ENCODE measurements at places on chromosomes 3 and 15. TPM values are rescaled to one million over a fixed set of nuclear protein-coding genes. Genes with fewer than 3 reads are reported as not detected.
A peak's percentile ranks its signal among the peaks of the same experiment; 100 is the strongest.

Gene CERS3
- not detected for total RNA-seq

Gene GABRR3
- 0.31 TPM for total RNA-seq

Gene LACTB
- total RNA-seq = 31.0 TPM

Gene TMEM45A
- total RNA-seq = 14.8 TPM

Gene CYP8B1
- 0.90 TPM for total RNA-seq

Gene FAH
- 94.1 TPM for total RNA-seq

Gene ARMC8
- 48.9 TPM for total RNA-seq

Gene DZIP1L
- 1.1 TPM for total RNA-seq

Gene LRRK1
- 0.07 TPM for total RNA-seq

Gene GDPGP1
- total RNA-seq = 5.0 TPM

Gene FANCD2OS
- total RNA-seq = not detected

Gene TRAT1
- not detected for total RNA-seq

GRCh38 chr3:61733876-61734275, 172.5 kb downstream of the PTPRG start:
- no peak for DNase-seq

- peak; percentile 15 for DNase-seq
Measured at GRCh38 chr3:186138272-186138981, 29.5 kb upstream of the ETV5 start.

GRCh38 chr15:40744815-40745152, 10.3 kb downstream of the RMDN3 start:
- no peak for DNase-seq

DNA sequence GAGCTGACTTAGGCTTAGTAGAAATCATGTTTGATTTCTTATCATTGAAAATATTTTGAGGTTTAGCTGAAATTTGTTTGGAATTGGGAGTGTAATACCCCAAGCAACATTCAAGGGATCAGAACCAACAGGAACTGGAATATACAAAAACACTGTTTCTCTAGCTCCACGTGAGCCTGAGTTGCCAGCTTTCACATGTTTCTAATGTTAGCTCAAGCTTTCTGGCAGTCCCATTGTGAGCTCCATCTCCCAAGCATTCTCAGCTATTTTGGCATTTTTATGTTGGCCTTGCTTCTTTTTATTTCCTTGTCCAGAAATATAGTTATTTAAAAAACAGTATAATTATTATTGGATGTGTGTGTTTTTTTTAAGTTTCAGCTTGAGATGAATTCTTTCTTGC, 427.1 kb upstream of the DPH6 start:
- DNase-seq = no peak

GRCh38 chr3:101812895-101813294, 33.9 kb downstream of the NXPE3 start:
- no peak for DNase-seq

DNA sequence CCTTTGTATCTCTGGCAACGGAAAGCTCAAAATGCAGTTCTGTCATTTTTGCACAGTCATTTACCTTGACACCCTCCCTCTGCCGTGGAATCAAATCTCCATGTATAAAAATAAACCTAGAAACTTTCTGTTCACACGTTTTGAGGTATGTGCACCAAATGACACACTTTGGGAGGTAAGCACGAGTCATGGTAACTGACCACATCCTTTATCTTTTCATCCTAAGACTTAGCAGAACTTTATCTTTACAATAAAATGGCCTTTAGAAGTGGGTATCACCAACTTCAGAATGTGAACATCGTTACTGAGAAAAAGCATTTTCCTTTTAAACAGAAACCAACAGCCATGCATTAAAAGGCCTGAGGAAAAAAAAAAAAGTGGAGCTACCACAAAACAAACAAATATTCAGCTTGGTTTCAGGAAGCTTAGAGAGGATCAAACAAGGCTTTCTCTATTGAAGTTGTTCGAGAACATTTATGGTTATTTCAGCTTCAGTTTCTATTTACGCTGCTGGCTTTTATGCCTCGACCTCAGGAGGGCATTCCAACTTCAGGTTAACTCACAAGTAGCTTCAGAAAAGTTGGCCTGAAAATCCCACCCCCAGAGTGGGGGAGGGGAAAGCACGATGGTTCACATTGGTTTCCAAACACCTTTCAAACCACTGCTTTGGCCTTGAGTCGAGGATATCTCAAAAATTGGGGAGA, 171.1 kb upstream of the ICE2 start:
- peak; percentile 41 for DNase-seq

DNA sequence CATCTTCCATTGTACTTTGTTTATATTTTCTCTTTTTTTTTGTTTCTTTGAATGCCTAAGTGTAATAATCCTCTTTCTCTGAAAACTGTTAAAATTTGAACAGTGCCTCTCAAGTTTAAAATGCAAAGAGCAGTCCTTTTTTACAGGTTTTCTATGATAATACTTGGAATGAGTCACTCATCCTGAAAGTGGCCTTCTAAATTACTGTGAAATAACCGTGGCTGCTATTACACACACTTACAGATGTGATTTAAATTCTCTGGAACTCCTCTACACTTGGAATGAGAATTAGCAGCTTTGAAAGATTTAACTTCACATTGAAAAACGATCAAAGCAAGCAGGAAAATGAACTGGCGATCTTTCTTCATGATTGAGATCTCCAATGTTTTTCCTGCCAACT, 105.9 kb downstream of the ROBO1 start:
- DNase-seq = no peak

DNA sequence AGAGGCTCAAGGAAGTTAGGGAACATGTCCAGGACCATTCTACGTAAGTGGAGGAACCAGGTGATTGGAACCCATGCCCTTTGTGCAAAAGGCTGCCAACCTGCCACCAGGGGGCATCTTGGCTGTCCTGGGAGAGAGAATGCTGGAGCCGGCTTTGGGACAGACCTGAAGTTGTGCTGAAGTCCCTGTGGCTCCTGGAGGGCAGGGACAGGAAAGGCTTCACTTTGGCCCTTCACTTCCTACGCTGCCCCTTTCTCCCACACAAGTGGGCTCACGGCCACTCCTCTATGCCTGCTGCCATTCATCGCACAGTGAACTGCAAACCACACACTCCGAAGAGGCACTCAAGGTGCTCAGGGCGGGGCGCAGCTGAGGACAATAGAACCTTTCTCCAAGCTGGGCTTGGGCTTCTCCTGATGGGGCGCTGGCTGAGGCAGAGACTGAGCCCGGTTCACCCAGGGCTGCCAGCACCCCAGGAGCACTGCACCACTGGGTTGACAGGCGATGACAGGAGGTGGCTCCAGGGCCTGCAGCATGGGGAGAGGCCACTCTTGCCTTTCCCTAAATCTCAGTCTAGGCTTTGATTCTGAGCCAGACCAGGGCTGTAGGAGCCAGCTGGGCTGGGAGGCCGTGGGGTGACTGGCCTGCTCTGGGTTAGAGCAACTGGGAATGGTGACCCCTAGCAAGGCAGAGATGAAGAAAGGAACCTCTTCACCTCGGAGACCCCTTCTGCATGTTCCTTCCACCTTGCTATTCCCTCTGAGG, 8.4 kb downstream of the SHF start:
- peak; percentile 48 for DNase-seq

GRCh38 chr3:10317311-10317960, 3.5 kb downstream of the SEC13 start:
- DNase-seq = peak; percentile 90

GRCh38 chr3:88640581-88640980, 466.8 kb upstream of the EPHA3 start:
- no peak for DNase-seq

- no peak for DNase-seq
Measured at GRCh38 chr15:87661454-87662355, 594.8 kb downstream of the NTRK3 start.

GRCh38 chr15:79601405-79602086, 169.4 kb downstream of the MINAR1 start:
- no peak for DNase-seq

DNA sequence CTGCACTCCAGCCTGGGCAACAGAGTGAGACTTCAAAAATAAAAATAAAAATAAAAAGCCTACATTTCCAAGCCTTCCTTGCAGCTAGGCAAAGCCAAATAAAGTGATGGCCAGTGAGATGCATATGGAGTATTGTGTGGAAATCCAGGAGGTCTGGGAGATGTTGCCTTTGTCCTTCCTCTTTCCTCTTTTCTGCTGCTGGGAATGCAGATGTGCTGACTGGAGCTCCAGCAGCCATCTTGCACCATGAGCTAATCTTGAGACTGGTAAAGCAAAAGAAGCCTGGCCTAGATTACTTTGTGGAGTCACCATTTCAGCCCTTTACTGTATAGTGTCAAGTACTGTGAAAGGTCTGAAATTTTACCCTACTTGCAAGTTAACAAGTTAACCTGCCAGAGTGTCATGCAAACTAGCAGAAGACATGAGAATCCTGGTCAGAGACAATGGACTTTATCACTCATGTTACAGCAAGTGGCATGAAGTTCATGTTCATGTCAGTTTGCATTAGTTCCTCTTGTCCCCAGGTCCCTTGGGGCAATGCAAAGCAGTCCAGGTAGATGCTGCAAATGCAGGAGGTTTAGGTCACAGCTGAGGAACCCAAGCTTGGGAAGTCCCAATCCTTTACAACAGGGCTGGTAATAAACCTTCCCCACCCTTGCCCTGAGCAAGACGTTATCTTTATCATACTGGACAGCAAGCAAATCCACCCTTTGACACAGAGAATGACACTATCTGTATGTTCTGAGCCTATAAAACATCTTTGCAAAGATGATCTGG, 103.1 kb downstream of the TLE3 start:
- DNase-seq = no peak

GRCh38 chr3:129576514-129577352, 29.7 kb downstream of the PLXND1 start:
- peak; percentile 33 for DNase-seq

- no peak for DNase-seq
Measured at GRCh38 chr3:129429080-129429451, 630 bp upstream of the EFCAB12 start.

- no peak for DNase-seq
Measured at GRCh38 chr3:110521019-110521418, 550.6 kb upstream of the NECTIN3 start.

GRCh38 chr3:52036829-52037228, 19.5 kb downstream of the DUSP7 start:
- peak; percentile 46 for DNase-seq

- no peak for DNase-seq
Measured at GRCh38 chr3:37588758-37589157, 272.9 kb upstream of the CTDSPL start.

GRCh38 chr15:72604794-72605193, 49.7 kb upstream of the GOLGA6B start:
- no peak for DNase-seq

DNA sequence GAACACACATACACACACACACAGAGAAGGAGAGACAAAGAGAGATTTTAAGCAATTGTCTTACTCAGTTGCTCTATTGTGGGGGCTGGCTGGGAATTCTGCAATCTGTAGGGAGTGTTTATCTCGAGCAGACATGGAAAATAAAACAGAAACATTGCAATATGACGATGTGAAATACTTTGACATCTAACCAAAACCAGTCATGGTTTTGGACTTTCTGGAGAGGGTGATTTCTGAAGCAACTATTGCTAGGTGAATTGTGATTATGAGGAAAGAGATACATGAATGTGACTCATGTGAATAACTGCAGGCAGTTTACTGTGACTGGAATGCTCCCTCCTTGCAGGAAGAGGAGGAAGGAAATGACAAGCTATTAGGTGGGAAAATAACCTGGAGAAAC, 12.3 kb upstream of the PHLDB2 start:
- DNase-seq = no peak

GRCh38 chr3:57221883-57222282, 5.6 kb upstream of the APPL1 start:
- peak; percentile 20 for DNase-seq

GRCh38 chr3:152281133-152281713, 12.5 kb downstream of the MBNL1 start:
- peak; percentile 54 for DNase-seq

GRCh38 chr3:136957751-136958288, at the start of gene IL20RB:
IL20RB (plus strand) TSS chr3:136957983; CDS start chr3:136958114, 131 bp downstream.
- no peak for DNase-seq
